Cortex of kidney (tissue), 1 donor: ENCODE measurements at places on chromosomes 16 and 17.

DNA sequence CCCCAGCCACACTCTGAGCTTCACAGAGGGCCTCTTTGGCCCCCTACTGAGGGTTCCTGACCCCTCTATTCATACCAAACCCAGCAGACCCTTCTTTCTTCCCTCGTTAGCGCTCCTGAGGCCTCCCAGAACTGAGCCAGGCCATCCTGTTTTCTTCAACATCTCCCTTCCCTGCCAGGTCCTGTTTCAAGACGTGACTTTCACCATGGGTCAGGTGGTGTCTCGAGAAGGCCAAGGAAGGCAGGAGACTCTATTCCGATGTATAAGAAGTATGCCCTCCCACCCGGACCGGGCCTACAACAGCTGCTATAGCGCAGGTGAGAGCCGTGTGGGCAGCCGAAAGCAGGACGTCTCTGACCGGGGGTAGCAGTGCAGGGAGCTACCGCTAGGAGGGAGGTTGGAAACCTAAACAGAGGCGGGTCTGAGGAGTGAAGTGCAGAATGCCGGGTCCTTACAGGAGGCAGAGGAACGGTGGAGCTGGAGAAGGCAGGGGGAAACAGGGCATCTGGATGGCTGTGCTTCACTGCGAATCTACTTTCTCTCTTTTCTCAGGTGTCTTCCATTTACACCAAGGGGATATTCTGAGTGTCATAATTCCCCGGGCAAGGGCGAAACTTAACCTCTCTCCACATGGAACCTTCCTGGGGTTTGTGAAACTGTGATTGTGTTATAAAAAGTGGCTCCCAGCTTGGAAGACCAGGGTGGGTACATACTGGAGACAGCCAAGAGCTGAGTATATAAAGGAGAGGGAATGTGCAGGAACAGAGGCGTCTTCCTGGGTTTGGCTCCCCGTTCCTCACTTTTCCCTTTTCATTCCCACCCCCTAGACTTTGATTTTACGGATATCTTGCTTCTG is 1.3 kb upstream of the SENP3 start:
- DNase-seq: no peak

DNA sequence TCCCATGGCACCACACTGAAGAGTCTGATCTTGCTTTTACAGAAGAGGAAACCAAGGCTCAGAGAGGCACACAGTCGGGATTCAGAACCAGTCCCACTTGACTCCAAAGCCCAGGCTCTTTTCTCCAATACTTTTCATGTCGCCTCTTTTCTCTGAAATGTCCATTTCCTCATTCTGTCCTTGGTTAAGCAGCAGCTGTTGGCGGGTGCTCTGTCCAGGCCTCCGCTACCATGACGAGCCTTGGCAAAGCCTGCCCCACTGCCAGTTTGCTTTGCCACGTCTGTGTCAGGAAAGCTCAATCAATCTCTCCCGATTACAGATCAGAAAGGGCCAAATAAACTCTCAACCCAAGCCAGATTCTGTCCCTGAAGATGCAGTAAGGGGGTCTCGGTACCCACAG is 9.1 kb upstream of the CEP295NL start:
- DNase-seq: no peak

GRCh38 chr17:43170766-43171585 is at the start of gene NBR1:
Gene NBR1, plus strand, starts transcription at chr17:43171214. Its CDS starts 4,586 bp downstream, at chr17:43175800.
- no peak for DNase-seq

DNA sequence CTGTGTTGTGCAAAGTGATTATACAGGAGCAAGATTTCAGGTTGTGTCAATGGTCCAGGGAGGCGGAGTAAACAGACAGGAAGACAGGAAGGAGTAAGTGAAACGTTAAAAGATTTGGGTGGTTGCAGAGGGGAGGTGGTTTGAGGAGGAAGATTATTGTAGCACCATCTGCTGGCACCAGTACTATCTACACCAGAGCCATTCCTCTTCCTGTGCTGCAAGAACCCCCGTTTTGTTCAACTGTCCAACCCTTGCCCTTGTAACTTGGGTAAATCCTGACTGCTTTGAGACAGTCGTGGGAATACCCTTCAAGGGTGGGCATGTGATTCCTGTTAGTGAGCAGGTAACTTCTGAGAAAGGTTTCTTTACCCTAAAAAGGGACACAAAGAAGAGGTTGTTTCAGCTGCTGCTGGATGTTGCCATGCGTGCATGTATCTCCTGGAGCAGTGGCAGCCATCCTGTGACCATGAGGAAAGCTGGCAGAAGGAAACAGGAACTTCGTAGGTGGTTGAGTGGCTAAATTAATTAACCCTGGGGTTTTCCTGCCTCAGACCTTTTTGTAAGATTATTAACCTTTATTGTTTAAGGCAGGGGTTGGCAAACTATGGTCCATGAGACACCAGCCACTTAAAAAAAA is 124.1 kb downstream of the PRKCA start:
- DNase-seq: no peak

DNA sequence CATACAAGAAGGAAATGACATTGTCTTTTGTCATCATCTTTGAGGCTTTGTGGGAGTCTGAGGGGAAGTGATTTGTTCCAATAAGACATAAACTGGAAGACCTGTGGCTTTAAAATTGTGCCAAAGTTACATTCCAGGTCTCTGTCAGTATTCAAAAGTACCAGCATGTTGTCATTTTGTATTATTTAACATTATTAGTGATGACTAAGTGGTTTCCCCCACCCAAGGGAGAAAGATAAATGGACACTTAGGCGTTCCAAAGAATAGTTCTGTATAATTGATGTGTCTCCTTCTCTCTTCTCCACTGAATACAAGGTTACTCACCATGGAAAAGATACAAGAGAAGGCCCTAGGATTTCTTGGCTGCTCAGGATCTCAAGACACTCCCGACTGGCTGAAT is 3.8 kb downstream of the CFAP97D1 start:
- DNase-seq: no peak

DNA sequence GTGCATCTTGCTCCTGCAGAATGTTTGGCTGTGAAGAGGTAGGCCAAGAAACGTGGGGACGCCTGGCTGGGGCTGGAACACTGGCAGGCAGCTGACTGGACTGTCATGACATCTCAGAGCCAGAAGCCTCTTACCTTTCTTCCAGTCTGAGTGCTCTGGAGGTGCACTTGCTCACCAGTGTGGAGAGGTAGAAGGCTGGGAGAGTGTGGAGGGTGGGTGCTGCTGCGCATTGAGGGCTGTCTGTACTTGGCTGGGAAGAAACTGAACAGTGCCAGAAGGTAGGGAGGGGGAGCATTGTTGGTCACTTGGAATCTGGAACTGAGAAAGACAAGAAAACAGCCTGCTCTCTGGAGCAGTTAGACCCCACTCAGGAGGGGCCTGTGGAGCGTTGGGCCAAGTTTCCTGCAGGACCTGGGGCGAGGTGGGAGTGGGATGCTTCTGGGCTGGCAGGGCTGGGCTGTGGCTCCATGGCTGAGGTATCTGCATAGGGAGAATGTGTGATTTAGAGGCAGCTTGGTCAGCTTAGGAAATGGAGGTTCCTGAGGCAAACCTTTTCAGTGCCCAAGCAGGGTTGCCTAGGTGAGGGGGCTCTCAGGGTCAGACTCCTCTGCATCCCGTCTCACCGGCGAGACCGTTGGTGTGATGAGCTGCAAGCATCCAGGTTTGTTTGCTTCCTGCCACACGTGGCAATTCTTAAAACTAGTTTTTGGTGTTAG is 55.1 kb downstream of the KSR1 start:
- no peak for DNase-seq

DNA sequence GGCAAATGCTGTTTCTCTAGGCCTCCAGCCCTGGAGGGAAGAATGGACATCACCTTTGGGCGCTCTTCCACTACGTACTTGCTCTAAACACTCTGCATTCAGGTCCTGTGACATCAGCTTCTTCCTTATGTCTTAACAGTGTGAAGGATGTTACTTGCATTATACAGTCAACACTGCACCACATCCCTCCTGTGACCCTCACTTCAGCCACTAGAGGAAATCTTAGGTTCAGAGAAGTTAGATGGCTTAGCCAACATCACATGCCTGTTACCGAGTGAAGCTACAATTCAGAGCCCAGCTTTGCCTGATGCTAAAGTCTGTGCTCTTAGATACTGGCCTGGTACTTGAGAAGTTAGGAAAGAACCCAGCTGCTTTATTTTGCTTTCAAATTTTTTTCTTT is 18.3 kb downstream of the UBFD1 start:
- no peak for DNase-seq
